ENCODE measurements at places on chromosomes 5 and 9.

DNA sequence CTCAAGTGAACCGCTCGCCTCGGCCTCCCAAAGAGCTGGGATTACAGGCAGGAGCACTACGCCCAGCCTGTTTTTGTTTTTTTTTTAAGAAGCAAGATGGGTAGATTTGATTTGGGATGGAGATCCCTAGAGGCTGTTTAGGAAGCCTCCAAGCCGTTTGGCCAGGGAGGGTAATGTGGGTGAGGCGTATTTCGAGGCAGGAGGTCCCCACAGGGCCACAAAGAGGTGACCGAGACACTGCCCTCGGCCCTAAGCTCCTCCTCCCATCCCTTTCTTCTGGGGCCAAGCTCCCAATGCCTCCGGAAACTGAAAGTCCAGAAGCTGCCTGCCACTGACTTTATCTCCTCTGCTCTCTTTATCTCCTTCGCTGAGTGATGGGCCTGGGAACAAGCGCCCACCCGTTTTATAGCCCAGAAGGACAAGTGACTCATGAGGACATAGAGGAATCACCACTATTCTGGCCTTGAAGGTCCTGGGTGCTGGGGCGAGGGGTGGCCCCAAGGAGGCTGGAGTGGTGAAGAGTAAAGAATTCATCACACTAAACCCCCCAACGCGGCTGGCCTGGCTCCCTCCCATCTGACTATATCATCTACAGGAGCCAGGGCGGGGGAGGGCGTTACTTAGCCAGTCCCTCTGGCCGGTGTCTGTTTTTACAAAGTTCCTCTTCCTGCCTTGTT is 2.0 kb upstream of the RALGDS start:
- DNase-seq: peak; percentile 16

DNA sequence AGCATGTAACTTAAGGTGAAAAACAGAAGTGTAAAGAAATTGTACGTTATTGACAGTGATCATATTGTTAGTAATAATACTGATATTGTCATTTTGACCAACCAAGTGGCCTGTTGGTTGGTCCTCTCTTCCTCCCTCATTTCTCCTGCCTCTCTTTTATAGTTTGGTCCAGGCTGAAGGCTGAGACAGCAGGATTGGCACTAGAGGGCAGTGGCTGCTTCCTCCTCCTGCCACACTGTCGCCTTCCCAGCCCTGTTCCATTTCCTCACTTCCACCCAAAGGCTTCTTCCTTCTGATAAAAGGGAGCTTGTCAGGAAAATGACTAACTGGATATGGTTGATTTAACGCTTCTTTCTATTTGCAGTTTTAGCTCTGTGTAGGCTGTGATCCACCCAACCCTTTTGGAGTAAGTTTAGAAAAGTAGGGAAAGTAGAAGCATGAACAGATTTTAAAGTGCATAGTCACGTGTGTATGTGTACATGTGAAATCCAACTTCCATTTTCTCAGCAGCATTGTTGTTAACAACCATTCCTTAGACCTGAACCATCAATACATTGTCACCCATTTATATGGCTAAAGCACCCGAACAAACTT is 35.6 kb downstream of the PTCD2 start:
- peak; percentile 66 for DNase-seq

- no peak for DNase-seq
Measured at GRCh38 chr5:178784391-178784790, 53.9 kb upstream of the ZNF354A start.

DNA sequence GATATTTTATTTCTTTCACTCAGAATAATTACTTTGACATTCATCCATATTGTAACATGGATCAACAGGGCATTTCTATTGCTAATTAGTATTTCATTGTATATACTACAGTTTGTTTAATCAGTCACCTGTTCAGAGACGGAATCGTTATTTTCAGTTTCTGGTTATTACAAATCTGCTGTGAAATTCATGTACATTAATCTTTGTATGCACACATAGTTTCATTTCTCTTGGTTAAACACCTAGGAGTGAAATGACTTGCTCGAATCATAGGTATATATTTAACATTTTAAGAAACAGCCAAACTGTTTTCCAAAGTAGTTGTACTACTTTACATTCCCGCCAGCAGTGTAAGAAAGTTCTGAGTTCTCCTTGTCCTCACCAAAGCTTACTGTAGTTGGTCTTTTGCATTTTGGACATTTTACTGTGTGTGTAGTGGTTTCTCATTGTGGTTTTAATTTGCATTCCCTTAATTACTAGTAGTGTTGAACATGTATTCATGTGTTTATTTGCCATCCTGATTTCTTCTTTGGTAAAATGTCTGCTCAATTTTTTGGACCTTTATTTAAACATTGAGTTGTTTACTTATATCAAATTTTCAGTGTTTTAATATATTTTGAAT is 198.2 kb downstream of the SAXO1 start:
- DNase-seq: no peak

DNA sequence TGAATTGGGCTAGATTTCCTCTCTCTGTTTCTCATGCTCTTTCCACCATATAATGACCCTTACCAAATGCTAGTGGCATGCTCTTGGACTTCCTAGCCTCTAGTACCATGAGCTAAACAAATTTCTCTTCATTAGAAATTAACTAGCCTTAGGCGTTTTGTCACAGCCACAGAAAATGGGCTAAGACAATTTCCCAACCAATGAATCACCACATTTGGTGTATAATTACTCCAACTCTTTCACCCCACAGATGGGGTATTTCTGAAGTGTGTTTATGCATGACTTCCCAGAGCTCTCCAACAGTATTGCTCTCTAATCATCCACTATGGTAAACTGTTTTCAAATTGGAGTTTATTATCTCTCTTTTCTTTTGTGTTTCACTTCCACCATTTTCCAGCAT is 1041.1 kb upstream of the COX7C start:
- DNase-seq: no peak

- DNase-seq: no peak
Measured at GRCh38 chr9:1791191-1791590, 224.0 kb upstream of the SMARCA2 start.

Measured in eye (tissue), 1 donor.